ENCODE measurements at places on chromosomes 7 and 10. TPM values are rescaled to one million over a fixed set of nuclear protein-coding genes. Genes with fewer than 3 reads are reported as not detected.

DNA sequence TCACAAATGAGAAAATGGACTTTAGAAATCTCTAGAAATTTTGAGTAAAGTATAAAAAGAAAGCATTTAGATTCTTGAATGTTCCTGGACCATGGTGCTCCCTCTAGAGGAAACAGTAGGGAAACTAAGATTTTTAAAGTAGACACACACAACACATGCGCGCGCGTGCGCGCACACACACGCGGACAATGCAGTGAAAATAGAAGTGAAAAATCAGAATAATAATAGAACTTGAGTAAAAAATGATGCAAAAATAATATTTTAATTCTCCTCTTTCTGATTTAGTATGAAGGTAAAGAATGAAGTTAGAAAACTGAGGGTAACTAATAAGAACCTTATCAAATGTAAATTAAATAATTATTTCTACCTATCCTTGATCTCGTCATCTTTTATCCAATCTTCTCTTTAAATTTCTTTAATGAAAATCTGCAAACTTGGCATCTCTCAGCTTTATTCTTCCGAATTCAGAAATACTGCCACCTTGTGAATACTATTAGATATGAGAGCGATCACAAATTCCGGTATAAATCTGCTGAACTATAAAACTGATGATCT, 117.0 kb upstream of the AMPH start:
- H3K27ac ChIP-seq: no peak overlapping the region
- peaks cover 1% of the 10 kb centered on the region for H3K36me3 ChIP-seq
- peaks cover 5% of the 10 kb centered on the region for H3K4me1 ChIP-seq
- DNase-seq: peak; percentile 12

GRCh38 chr10:78550090-78550489, 516.4 kb downstream of the RPS24 start:
- peaks cover 6% of the 10 kb centered on the region for H3K4me1 ChIP-seq
- H3K27me3 ChIP-seq: peaks cover 11% of the 10 kb centered on the region
- no peak overlapping the region for H3K4me3 ChIP-seq
- no peak overlapping the region for H3K27ac ChIP-seq
- H3K36me3 ChIP-seq: no peaks in the 10 kb centered on the region

- no peaks in the 10 kb centered on the region for H3K36me3 ChIP-seq
- no peak overlapping the region for H3K4me3 ChIP-seq
- no peak for DNase-seq
- H3K27ac ChIP-seq: no peak overlapping the region
These were observed 6.0 kb downstream of the GAD2 start for GRCh38 chr10:26222563-26222962.

DNA sequence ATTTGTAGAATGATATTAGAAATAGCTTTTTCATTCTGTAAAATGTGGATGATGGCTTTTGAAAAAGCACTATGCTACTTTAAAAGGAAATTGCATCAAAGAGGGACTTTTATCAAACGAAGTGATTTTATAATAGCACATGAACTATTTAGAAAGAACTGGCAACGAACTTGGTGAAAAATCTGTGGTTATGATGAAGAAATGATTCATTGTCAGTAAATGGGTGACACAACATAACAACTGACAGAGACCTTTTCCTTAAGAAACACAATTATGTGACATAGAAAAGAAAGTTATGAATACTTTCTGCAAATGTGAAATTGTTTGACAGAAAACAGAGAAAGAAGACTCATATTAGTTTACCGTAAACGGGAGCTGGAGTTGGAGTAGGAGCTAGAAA, 60.7 kb upstream of the LAMB4 start:
- H3K36me3 ChIP-seq: no peaks in the 10 kb centered on the region
- H3K27me3 ChIP-seq: no peaks in the 10 kb centered on the region
- no peak for DNase-seq
- no peak overlapping the region for H3K27ac ChIP-seq
- no peaks in the 10 kb centered on the region for H3K4me1 ChIP-seq
- no peak overlapping the region for H3K4me3 ChIP-seq

DNA sequence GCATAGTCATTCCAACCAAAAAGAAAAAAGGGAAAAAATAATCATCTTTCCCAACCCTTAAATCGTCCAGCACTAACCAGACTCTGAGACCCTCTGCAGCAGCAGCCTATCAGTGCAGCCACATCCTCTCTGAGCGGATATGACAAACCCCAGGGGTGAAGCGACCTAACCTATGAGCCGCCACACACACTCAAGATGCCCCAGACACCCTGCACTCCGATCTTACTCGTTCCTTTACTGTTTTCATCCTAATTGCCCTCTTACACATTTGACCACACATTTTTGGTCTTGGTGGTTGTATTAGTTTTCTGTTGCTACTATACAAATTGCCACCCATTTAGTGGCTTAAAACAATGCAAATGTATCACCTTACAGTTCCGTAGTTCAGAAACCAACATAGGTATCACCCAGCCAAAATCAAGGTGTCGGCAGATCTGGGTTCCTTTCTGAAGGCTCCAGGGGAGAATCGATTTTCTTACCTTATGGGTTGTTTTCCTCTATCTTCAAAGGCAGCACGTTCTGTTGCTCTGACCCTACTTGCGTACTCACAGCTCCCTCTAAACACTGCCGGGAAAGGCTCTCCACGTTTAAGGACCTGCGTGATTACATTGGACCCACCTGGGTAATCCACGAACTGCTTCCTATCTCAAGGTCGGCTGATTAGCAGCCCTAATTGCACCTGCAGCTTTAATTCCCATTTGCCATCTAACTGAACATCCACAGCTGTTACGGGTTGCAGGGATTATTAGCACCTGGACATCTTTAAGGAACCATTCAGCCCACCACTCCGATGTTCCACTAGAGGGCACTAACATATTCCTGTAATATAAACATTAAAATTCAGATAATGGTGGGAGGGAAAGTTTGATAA, 37.3 kb upstream of the PRSS1 start:
- no peaks in the 10 kb centered on the region for H3K4me1 ChIP-seq
- no peaks in the 10 kb centered on the region for H3K36me3 ChIP-seq

Gene DAGLB
- 22.6 TPM for total RNA-seq

DNA sequence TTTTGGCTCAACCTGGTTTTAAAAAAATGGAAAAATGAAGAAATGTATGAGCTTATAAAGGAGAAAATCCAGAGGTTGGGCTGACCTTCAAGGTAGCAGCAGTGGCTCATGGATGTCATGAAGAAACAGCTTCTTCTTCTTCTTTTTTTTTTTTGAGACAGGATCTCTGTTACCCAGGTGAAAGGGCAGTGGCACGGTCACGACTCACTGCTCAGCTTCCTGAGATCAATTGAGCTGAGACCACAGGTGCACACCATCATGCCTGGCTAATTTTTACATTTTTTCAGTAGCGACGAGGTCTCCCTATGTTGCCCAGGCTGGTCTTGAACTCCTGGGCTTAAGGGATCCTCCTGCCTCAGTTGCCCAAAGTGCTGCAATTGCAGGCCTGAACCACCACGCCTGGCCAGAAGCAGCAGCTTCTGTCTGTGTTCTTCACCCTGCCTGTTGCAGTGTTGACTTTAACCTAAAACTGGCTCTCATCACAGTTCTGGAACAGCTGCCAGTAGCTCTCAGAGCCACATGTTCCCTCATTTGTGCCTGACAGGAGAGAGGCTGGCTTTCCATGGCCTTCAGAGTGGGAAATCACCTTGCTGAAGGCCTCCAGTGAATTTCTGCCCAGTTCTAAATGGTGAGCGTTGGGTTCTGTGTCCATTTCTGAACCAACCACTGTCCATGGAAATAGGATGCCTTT, 117.7 kb downstream of the PFKFB3 start:
- no peak for DNase-seq
- H3K4me1 ChIP-seq: peaks cover 2% of the 10 kb centered on the region
- no peak overlapping the region for H3K4me3 ChIP-seq
- no peak overlapping the region for H3K27ac ChIP-seq

DNA sequence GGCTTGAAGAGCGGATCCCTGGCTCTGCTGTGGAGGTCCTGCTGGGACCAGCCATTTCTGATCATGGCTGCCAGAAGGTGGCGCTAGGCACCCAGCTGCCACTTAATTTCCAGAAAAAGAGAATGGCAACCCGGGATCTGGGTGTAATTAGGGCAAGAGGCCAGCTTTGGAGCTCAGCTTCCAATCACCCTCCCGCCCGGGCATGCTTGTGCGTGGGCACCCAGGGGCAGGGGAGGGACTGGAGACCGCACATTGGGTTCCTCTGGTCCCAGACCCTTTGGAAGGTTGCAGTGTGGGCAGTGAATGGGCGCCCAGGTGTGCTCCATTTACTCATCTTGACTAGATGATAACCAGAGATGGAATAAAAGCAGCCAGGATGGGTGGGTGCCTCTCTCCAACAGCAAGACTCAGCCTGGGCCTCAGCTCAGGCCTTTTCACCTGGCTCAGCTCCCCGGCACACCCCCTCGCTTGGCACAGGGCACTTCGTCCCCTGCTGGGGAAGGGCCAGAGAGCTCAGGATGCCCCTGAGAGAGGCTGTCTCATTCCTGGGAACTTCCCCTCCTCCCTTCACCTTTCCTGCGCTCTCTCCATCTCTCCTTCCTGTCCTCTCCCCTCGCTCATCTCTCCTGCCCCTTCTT, 14.7 kb downstream of the FAM241B start:
- no peaks in the 10 kb centered on the region for H3K36me3 ChIP-seq
- H3K4me1 ChIP-seq: no peaks in the 10 kb centered on the region
- no peak overlapping the region for H3K4me3 ChIP-seq
- DNase-seq: peak; percentile 40
- no peak overlapping the region for H3K27ac ChIP-seq
- H3K27me3 ChIP-seq: peaks cover 6% of the 10 kb centered on the region

- peaks cover 9% of the 10 kb centered on the region for H3K36me3 ChIP-seq
- H3K27ac ChIP-seq: no peak overlapping the region
- no peak overlapping the region for H3K4me3 ChIP-seq
These were observed 38.5 kb downstream of the KCTD7 start for GRCh38 chr7:66667023-66667728.

Gene ASZ1
- not detected for total RNA-seq

DNA sequence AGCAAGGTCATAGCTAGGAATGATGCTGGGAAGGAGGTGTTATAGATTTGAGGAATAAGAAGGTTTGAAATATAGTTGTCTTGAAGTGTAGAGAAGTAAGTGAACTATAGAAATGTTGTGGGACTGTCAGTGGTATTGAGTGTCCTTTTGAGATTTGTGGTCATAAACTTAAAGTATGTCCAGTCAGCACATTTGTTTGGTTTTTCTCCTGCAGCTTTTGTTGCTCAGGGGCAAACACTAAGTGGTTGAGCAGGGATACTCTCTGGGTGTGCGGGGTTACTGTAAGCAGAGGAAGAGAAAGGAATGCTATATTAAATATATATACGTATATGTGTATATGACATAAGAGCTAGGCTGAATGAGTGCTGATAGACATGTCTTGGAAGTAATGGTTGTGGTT, 67.1 kb downstream of the HECTD2 start:
- DNase-seq: no peak
- H3K27ac ChIP-seq: no peak overlapping the region
- no peaks in the 10 kb centered on the region for H3K27me3 ChIP-seq
- no peaks in the 10 kb centered on the region for H3K4me1 ChIP-seq
- no peak overlapping the region for H3K4me3 ChIP-seq

DNA sequence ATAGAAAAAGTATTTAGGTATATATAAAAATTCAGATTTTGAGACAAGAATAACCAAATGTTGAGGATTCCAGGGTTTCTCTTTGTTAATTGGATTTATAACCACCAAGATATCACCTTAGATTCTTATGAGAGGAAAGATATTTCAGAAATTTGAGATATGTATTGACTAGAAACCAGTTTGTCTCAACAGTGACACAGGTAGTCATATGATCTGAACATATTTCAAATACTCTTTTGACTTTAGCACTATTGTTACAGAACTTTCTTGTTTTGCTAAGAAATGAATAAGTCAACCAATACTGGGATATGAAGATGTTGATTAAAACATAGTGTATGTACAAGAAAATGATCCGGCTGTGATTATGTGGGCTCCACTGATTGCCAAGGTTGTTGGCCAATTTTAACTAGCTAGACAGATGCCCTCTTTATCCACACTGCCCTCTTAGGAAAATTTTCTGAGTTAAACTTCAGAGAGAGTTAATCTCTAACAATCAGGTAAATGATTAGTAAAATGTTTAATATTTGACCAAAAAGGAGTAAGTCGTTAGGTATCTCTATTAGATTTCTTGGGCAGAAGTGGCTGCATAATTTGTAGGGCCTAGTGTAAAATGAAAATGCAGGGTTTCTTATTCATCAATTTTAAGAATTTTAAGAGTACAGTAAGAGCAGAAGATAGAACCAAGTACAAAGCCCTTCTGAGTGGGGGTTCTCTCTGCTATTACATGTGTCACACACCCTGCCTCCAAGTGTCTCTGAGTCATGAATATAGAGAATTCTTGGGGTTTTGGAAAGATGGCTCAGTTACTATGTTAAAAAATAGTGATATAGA, 376.0 kb downstream of the TFEC start:
- no peak overlapping the region for H3K4me3 ChIP-seq
- H3K27ac ChIP-seq: no peak overlapping the region
- peak; percentile 49 for DNase-seq
- H3K4me1 ChIP-seq: no peaks in the 10 kb centered on the region
- H3K27me3 ChIP-seq: no peaks in the 10 kb centered on the region

Gene MNX1
- total RNA-seq: not detected

Gene PCBD1
- total RNA-seq: 35.2 TPM

DNA sequence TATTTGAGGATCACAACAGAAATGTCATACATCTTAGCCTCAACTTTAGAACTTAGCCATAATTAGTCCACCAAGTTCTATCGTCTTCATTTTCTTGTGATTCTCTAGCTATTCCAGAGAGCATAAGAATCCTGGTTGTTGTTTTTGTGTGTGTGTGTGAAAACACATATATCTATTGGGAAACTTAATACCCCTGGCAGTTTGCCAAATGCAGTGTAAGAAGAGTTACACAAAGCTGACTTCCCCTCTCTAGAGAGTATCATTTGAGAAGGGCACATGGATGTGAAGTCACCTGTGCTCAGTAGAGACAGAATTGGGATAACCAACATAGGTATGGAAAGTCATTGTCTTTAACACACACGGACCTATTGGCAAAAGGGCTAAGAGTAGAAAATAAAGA, 19.3 kb downstream of the FOXI2 start:
- no peaks in the 10 kb centered on the region for H3K36me3 ChIP-seq
- DNase-seq: no peak
- H3K4me1 ChIP-seq: no peaks in the 10 kb centered on the region
- H3K27me3 ChIP-seq: no peaks in the 10 kb centered on the region
- no peak overlapping the region for H3K4me3 ChIP-seq

DNA sequence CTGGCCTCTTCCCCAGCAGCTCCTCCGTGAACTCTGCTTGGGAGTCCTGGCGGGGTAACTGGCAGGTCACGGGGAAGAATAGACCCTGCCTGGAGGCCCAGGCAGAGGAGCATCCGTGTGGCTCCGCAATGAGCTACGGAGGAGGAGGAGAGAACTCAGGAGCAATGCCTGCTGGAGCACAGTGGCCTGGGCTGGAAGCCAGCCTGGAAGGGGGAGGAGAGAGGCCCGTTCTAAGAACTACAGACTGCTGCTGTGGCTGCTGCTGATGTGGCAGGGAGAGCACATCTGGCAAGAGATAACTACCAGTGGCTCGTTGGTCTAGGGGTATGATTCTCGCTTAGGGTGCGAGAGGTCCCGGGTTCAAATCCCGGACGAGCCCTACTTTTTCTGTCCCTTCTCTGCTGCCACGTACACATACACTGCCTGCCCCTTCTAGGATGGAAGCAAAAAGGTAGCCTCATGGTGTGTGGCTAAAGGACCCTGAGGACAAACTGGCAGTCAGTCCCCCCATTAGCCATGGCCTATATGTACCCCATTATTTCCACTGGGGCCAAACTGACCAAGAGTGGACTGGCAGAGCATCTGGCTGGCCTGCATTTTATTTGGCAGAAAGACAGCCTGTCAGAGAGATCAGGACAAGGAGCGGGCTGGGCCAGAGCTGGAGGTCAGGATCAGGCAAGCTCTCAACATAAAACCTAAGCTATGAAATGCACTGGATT, 7.7 kb upstream of the OPN1SW start:
- no peaks in the 10 kb centered on the region for H3K27me3 ChIP-seq
